ENCODE measurements at places on chromosomes 13 and 19.

DNA sequence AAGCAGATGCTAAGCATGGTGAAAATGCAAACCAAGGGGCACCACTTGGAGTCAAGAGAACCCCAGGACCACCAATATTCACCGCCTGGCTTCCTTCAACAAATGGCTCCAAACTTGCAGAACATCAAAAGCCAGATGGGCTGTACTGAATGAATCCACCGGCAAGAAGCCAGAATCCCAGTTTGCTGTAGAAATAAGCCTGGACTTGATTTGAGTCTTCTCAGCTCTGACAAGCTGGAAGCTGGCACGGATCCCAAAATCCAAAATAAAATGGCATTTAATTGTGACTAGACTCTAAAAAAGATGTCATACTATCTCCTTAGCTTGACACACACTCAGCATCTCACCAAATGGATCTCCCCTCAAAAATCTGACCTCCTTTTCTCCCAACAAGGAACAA is 11.9 kb downstream of the EFNB2 start:
- no peak for DNase-seq

DNA sequence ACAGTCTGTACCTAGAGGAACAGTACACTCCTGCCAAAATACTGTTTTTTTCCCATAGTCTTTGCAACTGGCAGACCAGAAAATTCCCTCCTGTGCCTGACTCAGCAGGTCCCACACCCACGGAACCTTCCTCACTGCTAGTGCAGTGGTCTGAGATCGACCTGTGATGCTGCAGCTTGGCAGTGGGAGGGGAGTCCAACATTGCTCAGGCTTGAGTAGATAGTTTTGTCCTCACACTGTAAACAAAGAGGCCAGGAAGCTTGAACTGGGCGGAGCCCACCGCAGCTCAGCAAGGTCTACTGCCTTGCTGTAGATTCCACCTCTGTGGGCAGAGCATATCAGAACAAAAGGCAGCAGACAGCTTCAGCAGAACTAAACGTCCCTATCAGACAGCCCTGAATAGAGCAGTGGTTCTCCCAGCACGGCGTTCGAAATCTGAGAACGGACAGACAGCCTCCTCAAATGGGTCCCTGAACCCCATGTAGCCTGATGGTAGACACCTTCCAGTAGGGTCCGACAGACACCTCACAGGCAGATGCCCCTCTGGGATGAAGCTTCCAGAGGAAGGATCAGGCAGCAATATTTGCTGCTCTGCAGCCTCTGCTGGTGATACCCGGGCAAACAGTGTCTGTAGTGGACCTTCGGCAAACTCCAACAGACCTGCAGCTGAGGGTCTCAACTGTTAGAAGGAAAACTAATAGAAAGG is 92.7 kb downstream of the SUCLA2 start:
- no peak for DNase-seq

DNA sequence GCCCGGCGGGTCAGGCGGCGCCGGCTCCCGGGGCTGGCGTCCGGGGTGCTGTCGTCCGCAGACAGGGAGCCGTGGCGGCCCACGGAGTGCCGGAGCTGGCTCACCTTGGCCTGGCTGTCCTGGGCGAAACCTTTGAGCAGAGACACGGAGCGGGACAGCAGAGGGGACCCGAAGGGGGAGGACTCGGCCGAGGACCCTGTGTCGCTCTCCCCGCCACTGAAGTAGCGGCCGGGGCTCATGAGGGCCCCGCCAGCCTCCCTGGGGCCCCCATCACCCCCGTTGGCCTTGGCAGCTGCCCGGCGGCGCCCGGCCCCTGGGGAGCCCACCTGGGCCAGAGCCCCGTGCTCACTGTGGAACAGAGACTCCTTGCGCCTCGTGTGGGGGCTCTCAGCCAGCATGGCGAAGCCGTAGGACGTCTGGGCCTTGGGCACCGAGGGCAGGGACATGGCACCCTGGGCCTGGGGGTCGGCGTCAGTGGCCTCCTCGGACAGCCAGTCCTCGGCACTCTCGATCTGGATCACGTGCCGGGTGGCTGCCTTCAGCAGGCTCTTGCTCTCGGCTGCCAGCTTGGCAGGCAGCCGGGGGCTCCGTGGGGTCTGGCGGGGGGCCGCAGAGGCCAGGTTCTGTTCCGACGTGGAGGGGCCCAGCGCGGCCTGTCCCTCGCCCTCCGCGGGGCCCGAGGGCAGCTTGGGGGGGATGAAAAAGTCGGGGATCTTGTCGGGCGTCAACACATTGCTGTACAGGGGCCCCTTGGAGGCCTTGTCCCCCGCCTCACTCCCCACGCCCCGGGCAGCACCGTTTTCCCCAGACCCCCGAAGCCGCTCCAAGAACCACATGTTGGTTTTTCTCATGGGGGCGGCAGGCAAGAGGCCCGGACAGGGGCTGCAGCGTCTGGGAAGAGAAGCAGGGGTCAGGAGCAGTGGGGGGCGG is 1.2 kb downstream of the C2CD4C start:
- no peak for DNase-seq

DNA sequence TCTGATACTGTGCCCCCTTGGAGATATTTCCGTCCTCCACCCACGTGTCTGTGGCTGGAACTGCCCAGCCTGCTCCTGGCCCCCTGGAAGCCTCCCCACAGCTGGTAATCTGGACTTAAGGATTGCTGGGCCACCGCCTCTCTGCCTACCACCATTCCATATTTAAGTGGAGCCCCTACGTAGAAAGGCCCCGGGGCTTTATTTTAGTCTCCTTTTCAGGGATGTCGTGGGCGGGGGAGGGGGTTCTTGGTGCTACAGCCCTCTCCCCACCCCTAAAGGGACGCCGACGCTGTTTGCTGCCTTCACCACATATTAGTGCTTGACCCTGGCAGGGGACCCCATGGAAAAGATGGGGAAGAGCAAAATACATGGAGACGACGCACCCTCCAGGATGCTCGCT is 2.7 kb upstream of the NOP53 start:
- no peak for DNase-seq

GRCh38 chr19:54138489-54139256 is 1.1 kb downstream of the CNOT3 start:
- DNase-seq = no peak

DNA sequence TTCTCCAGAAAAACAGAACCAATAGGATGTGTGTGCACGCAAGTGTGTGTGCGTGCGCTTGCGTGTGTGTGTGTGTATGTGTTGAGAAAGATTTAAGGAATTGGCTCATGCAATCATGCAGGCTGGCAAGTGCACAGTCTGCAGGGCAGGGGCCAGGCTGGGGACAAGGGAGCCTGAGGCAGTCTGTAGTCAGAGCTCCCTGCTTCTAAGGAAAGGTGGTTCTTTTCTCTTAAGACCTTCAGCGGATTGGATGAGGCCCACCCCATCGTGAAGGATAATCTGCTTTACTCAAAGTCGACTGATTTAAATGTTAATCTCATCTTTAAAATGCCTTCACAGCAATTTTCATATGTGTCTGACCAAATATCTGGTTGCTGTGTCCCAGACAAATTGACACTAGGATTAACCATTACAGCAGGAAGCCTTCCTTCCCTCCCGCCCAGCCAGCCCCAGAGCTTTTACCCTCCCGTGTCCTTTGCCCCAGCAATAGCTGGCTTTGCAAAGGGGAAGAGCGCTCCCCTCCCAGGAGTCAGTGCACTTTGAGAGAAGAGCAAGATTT is 15.0 kb upstream of the NAXD start:
- DNase-seq = no peak

GRCh38 chr19:30482956-30483355 is 110.8 kb downstream of the ZNF536 start:
- DNase-seq = no peak
